ENCODE measurements at places on chromosomes 1 and 21. TPM values are rescaled to one million over a fixed set of nuclear protein-coding genes. Genes with fewer than 3 reads are reported as not detected.

PLPP3 gene
- polyA plus RNA-seq, result 6.4 TPM

TMPRSS15 gene
- not detected for polyA plus RNA-seq

ADAMTSL4 gene
- 0.04 TPM for polyA plus RNA-seq

OR2M3 gene
- polyA plus RNA-seq, result not detected

AMY1C gene
- polyA plus RNA-seq, result 0.12 TPM

CYB5RL gene
- 10.9 TPM for polyA plus RNA-seq

ATAD3C gene
- polyA plus RNA-seq, result 2.1 TPM

CA6 gene
- not detected for polyA plus RNA-seq

CAMTA1 gene
- 133 TPM for polyA plus RNA-seq

ANGPTL7 gene
- not detected for polyA plus RNA-seq

SOX13 gene
- not detected for polyA plus RNA-seq

TRAPPC3 gene
- 113 TPM for polyA plus RNA-seq

SPRR4 gene
- not detected for polyA plus RNA-seq

DIPK1A gene
- polyA plus RNA-seq, result 14.4 TPM

RYR2 gene
- polyA plus RNA-seq, result 0.01 TPM

H6PD gene
- polyA plus RNA-seq, result 5.0 TPM

ATP5IF1 gene
- 1,268 TPM for polyA plus RNA-seq

SPATA17 gene
- polyA plus RNA-seq, result 0.10 TPM

LPAR3 gene
- polyA plus RNA-seq, result not detected

LIN28A gene
- polyA plus RNA-seq, result 0.06 TPM

GJB3 gene
- not detected for polyA plus RNA-seq

S100B gene
- polyA plus RNA-seq, result not detected

EDARADD gene
- 4.9 TPM for polyA plus RNA-seq

KMO gene
- 1.4 TPM for polyA plus RNA-seq

AGT gene
- polyA plus RNA-seq, result not detected

GPX7 gene
- 2.3 TPM for polyA plus RNA-seq

APH1A gene
- 37.0 TPM for polyA plus RNA-seq

A3GALT2 gene
- polyA plus RNA-seq, result not detected

TRIM17 gene
- 0.16 TPM for polyA plus RNA-seq

WDTC1 gene
- 3.7 TPM for polyA plus RNA-seq

FOXO6 gene
- polyA plus RNA-seq, result not detected

Data from GM12878 (cell line).